ENCODE measurements at places on chromosomes 4 and X. TPM values are rescaled to one million over a fixed set of nuclear protein-coding genes. Genes with fewer than 3 reads are reported as not detected.
A peak's percentile ranks its signal among the peaks of the same experiment; 100 is the strongest.

Gene PDE5A
- total RNA-seq: 17.2 TPM

Gene CCKAR
- not detected for total RNA-seq

Gene CACNA1F
- 2.1 TPM for total RNA-seq

GRCh38 chr4:835148-836002, 9.4 kb upstream of the CPLX1 start:
- H3K36me3 ChIP-seq: no peaks in the 10 kb centered on the region
- peak; percentile 30 for DNase-seq
- no peak overlapping the region for H3K4me3 ChIP-seq
- no peaks in the 10 kb centered on the region for H3K4me1 ChIP-seq

All from upper lobe of left lung (tissue), 6 donors.